Hematopoietic multipotent progenitor cell treated with erythropoietin and hydrocortisone succinate and interleukin-3 and kit ligand, for 15 days (in vitro differentiated cells): ENCODE measurements at places on chromosomes 7 and 10.

DNA sequence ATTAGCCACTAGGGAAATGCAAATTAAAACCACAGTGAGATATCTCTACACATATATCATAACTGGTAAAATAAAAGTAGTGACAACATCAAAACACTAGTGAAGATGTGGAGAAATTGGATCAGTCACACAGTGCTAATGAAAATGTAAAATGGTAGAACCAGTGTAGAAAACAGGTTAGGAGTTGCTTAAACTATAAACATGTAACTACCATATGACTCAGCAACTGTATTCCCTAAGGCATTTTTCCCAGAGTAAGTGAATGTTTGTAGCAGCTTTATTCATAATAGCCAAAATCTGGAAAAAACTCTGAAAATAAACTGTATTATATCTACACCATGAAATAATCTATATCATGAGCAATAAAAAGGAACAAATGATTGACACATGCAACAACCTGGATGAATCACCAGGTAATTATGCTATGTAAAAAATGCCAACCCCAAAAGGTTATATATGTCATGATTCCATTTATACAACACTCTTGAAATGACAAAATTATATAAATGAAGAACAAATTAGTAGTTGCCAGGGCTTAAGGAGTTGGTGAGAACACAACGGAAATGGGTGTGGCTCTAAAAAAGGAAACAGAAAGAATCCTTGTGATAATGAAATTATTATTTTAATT, 22.8 kb downstream of the SLC25A40 start:
- no peak for DNase-seq

GRCh38 chr7:25786936-25787335, 365.1 kb upstream of the NFE2L3 start:
- DNase-seq = no peak

DNA sequence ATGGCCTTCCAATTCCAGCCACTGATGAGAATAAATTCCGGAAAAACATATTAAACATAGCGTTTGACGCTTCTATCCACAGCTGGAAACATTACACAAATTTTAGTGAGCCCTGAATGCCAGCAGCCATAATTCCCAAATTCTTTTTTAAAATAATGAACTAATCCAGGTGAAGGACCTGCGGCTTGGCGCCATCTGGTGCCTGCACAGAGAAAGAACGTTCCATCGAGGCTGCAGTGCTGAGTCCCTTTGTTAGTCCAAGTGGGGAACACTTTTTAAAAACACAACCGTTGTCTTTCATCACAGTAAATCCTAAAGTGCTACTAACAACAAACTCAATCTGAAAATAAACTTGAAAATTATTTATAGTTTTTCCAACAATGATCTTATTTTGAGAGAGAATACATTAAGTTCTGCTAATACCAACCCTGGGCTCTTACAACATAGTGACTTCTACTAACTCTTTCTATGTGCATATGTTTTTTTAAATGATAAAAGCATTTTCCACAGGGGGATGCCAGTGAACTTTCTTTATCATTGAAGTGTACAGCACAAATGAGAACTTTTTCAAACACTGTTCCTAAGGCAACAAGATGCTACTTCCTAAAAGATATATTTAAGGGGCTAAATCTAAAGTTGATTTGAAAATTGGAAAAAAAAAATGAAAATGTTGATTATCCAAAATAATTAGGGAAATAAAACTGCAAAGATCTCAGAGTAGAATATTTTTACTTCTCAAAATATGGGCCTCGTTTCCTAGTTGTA, 166.9 kb upstream of the RNF32 start:
- no peak for DNase-seq

GRCh38 chr10:47165711-47166404, 134.1 kb upstream of the GDF10 start:
- no peak for DNase-seq

DNA sequence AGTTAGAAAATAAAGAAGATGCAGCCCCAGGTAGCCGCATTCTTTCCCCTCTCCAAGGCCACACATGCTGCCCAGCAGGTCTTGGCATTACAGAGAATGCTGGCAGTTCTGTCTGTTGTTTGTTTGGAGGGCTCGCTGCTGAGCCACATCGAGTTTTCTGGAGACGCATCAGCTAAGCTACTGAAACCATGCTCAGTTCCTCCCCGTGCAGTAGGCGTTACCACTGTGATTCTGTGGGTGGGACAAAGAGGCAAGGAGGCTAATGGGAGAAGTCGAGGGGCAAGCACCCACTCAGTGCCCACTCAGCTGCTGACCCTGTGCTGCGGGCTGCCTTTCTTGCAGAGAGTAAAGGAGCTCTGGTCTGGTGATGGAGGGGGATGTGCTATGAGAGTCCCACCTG, 15.5 kb upstream of the GTPBP4 start:
- no peak for DNase-seq

GRCh38 chr10:102426803-102427287, 5.5 kb downstream of the CUEDC2 start:
- DNase-seq = no peak

DNA sequence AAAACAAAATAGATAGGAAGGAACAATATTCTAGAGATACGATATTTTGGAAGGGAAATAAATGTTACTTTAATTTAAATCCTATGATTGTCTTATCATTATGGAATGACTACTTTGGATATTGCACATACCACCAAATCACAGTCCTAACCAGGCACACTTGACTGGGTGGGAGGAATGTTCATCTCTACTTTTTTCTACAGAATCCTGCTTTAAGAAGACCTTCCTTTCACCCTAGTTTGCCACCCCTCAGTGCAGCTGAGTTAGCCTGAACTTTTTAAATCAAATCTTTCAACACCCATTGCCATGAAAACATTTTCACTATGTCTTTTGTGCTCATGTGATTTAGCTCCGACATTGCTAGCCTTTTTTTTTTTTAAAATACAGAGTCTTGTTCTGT, 38.1 kb downstream of the RELN start:
- no peak for DNase-seq

DNA sequence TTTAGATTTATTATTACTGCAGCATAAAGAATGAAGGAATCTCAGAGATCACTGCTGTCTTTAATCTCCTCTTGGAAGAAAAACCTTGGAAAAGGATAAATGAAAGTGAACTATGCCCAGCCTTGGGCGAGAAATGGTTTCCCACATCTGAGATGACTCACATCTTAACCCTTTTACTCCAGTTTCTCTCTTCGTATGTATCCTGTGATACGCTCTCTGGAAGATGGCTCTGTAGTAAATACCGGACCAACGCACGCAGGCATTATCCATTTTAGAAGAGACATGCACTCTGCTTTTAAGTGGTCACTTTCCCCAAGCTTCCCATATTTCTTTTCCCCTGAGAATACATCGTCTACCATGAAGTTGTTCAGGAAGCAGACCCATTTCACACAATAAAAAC, 207.3 kb upstream of the BMPER start:
- no peak for DNase-seq

DNA sequence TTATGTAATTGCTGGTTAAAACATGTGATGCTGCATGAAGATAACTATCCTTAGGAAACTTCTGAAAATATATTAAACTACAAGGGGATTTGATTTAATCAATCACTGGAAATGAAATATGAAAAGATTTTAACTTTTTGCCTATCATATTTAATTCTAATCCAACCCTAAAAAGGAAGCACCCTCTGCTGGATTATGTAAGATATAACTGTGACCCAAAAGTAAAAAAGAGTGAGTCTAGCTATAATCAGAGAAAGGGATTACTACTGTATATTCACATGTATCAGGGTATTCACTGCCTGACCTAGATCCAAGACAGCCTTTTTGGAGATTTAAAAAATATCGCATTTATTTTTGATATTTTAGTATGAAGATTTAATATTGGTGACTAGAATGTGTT, 295.5 kb downstream of the MDFIC start:
- DNase-seq = no peak

GRCh38 chr7:110187877-110188554, 902.9 kb upstream of the LRRN3 start:
- no peak for DNase-seq

- no peak for DNase-seq
Measured at GRCh38 chr10:126009650-126010049, 113.3 kb downstream of the FANK1 start.

GRCh38 chr7:80346704-80347103, 165.2 kb downstream of the GNAT3 start:
- no peak for DNase-seq

DNA sequence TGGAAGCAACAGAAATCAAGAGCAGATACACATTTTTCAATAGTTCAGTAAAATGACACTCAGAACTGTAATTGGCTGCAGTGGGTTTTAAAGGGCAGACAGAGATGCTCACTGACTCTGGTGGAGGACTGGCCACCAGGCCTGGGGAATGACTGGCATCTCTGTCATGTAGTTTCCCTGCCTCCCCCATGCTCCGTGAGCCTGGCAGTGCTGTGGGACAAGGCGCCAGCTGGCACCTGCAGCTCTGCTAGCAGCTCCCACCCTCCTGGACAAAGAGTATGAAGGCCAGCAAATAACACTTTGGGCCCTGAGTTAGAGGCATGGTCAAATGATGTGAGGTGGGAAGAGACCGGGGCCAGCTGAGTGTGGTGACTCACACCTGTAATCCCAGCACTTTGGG, 15.0 kb downstream of the TSPAN33 start:
- DNase-seq = no peak

DNA sequence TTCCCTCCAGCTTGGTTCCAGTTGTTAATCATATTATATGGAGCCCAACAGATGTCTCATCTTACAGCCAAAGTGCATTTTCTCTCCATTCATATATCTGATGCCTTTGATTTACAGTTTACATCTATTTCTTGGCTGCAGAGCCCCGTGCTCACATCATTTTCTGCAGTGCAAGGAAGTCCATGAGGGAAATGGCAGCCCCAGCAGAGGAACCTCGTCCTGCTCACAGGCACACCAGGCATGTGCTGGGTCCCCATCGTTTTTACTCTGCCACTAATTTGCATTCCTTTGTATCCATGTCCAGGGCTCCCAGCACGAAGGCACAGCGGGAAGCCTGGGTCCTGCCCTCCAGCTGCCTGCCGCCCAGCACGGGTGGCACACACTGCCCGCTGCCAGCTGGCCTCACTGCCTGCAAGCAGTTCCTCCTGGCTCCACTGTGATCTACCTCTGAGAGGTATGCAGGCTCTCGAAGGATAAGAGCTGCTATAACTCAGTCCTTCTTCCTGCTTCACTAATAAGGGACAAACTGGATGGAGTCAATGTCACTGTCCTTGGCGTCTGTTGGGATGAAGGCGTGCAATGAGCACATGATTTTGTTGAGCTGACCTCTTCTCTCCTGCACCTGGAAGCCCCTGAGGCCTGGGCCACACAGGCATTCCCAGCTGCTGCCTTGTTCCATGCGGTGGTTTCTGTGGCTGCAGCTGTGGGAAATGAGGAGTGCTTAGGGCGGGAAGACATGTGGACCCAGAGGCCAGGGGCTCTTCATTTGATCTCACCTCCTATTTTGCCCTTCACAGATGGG, 583.6 kb upstream of the MGMT start:
- no peak for DNase-seq

GRCh38 chr10:104816501-104816900, 175.4 kb downstream of the SORCS3 start:
- no peak for DNase-seq

DNA sequence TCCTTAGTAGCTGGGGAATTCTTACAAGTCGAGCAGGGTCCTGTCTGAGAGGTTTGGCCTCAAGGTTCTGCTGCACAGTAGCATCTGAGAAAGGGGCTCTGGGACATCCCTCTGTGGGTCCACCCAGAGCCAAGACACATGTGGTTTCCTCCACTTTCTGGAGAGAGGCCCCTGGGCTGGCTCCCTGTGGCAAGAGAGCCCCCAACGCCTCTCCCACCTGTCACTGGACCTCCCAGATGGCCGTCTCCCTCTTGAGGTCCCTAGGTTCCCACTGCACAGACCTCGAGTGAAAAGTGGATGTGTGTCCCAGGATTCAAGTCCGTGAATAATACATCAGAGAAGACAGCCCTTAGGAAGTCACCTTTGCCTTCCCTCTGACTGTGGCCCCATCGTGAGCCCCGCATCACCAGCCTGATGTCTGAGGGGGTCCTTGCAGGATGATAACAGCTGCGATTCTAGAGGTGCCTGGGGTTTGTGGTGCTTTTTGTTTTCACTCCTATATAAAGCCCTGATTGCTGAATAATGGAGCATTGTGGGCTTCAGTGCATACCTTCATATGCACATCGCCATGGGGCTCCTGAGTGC, 319.0 kb downstream of the GLRX3 start:
- no peak for DNase-seq

DNA sequence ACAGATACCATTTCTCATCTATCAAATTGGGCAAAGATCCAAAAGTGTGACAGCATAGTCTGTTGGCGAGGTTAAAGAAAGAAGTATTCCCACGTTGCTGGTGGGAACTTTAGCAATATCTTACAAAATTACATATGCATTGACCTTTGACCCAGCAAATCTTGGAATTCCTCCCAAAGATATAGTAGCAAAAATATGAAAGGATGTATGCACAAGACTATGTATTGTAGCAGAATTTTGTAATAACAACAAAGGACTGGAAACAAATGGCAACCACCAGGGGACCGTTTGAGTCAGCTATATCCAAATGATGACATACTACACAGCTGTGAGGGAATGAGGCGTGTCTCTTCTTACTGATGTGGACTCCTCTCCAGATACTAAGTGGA, 50.2 kb downstream of the KCNH2 start:
- no peak for DNase-seq

DNA sequence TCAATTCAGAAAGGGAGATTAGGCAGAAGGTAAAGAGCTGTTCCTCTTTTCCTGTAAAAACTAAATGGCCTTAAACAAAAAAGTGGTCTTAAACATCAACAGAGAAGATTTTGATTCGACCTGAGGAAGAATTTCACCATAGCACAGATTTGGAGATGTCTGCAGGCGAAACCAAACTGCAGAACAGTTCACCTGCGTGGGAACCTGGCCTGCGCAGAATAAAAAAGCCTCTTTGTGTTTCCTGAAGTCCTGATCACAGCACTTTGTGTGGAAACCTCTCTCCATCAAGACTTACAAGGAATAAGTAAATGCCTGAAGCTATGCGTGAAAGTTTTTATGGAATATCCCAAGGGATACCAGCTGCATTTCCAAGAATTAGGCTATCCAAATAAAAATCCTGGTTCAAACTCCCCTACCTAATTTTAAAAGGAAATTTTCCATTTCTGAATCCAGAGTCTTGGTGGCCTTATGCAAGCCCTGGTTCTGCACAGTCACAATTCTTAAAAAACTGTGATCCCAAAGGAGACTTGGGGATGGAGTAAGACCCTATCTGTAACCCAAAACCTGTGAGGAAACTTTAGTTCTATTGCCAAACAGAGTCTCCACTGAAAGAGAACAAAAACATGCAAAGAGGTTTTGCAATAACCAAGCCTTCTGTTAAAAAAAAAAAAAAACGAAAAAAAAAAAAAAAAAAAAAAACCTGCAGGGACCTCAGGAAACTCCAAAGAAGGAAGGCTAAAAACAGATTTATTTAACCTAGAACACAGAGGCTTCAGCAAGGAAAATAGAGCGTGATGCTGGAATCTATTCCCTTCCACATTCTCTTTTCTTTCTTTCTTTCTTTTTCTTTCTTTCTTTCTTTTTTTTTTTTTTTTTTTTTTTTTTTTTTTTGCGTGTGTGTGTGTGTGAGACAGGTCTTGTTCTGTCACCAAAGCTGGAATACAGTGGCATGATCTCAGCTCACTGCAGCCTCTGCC, 10.4 kb downstream of the CALML3 start:
- DNase-seq = no peak

GRCh38 chr10:52359441-52359840, 45.4 kb downstream of the DKK1 start:
- no peak for DNase-seq
